ENCODE measurements at places on chromosomes 4 and X.

DNA sequence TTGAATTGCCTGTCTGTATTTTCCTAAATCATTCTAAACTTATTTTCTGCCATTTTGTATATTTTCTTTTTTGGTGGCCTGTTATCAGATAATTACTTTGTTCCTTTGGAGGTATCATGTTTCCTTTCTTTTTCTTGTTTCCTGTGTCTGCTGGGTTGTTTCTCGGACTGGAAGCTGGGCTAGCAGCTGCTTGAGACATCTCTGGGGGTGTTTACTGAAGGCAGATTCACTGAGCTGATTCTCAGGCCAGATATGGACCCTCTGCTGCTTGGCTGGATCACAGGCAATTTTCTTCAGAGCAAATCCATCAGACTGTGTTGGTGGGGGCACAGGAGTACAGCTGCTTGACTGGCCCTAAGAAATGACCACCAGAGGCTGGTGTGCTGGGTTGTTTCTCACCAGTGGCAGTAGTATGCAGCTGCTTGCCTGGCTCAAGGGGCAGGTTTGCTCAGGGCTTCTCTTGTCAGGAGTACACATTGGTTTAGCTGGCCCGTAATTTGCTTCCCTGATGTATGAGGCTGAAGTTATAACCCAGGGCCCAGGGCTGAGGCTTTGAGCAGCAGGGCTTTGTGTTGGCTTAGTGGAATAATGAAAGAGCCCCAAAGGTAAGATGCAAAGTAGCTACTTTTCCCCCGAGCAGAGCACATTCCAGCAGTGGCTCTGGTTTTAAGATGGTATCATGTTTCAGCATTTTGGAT, 680.6 kb downstream of the TECRL start:
- no peak for DNase-seq

- no peak for DNase-seq
Measured at GRCh38 chrX:12611471-12611870, 179.7 kb upstream of the PRPS2 start.

GRCh38 chr4:146458594-146458993, 63.1 kb downstream of the SLC10A7 start:
- peak; percentile 80 for DNase-seq

DNA sequence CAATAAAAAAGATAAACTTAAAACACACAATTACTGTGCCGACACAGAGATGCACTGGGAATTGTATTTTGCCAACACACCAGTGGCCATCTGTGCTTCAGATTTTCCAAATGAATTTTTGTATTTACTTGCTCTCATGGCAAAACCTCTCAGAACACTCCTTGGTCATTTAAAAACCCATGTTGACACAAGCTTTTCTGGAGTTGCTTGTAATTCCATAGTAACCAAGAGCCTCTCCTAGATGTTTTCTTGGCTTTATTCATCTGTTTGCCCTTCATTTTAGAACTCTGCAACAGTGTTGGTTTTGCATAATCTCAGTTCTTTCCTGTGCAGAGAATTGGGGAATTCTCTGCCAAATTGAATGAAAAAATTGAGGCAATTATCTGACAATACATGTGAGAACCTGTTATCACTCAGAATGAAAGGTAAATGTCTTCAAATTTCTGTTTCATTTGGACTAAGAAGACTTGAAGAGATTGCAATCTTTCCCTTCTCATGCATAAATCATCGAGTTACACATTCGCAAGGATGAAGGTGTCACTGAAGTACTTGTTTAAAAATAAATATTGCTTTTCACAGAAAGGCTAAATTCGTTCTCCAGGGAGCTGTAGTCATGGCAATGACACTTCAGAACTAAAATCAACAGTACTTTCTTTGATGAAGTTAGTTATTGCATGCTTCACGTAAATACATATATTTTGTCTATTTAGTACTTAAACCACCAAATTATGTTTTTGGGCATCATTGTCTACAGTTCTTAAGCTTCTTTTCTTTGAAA, 301.8 kb upstream of the CTSO start:
- DNase-seq, result no peak

DNA sequence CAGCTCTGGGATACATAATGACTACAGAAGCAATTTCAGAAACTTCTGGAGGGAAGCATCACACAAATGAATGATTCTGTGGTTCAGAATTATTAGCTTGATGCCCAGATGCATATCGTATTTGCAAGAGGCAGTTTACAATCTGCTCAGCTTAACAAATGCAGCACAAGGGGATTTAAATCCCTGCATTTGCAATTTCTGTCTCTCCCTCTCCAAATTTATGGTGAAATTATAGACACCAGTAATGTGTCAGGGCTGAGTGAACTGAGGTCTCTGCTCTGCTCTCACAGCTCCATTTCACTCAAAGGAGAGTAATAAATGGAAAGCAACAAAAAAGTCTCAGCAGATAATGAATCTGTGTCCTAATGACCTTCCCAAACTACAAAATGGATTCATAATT, 80.2 kb downstream of the TMEM156 start:
- no peak for DNase-seq

DNA sequence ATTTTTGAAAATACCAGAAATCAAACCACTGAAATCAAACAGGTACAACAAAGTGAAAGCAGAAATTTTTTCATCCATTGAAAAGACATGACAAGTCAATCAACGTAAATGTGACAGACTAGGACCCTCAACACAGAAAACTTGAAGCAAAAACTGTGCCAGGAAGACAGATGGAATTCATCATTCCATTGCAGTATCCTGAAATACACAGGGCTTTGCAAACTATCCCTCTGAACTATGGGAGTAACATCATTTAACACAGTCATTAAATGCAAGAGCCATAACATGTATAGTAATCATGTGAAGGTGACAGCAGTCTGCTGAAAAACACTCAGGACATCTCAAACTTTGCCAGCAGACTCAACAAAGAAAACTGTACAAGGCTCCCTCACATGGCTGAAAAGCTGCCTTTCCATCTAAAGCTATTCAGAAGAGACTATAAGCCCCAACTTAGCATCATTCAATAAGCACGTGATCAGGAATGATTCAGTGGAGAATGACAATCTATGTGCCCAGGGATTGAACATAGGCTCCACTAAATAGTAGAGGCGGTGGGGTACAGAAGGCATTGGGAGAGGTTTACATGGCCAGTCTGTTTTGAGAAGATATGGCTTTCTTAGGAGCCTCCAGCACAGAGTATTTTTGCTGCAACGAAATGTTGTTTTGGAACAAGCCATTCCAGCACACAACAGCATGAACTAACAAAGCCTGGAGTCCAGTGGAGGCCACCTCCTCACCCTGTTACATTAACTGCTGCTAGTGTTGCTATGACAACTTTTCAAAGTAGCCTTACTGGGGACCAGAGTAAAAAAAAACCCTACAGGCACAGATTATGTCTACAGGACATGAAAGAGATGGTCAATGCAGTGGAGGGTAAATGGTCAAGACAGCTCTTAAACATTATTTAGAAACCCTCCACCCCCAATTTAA, 274.5 kb upstream of the NOCT start:
- DNase-seq, result no peak

- DNase-seq, result no peak
Measured at GRCh38 chr4:113978561-113979147, 793 bp downstream of the ARSJ start.

DNA sequence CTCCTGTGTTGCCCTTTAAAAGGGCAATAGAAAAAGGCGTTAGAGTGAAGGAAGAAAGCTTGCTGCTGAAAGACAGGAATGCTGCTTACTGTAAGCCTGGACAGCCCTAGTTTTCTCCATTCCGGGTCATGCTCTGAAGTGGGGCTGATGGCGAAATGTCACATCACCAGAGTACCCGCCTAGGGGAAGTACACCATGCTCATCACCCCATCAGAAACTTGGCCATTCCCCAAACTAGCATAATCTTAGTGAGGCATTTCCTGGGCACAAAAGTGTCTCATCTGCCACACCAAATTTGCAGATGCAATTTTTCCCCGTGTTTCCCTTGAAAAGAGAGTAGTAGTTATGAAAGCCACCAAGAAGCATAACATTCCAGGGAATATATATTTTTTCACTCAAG, 47.8 kb upstream of the CAMK2D start:
- no peak for DNase-seq

GRCh38 chr4:155624478-155624877, 42.2 kb upstream of the GUCY1A1 start:
- DNase-seq, result no peak

DNA sequence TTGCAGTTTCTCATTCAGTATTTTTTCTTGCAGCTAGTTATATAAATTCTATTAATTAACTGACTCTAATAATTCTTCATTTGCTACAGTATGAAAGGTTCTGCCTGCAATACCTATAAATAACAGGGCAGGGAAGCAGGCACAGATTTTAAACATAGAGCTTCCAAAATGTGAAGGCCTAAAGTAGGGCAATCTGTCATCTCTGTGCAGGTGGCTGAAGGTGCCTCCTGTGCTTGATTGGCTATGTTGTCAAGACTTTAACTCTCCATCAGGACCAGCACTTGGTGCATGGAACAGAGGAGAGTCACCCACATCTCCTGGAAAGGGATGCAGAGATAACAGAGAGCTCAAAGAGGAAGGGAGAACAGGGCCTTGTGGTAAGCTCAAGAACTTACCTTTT, 75.2 kb upstream of the TSPAN5 start:
- no peak for DNase-seq
